ENCODE measurements at places on chromosomes 3 and 15.

DNA sequence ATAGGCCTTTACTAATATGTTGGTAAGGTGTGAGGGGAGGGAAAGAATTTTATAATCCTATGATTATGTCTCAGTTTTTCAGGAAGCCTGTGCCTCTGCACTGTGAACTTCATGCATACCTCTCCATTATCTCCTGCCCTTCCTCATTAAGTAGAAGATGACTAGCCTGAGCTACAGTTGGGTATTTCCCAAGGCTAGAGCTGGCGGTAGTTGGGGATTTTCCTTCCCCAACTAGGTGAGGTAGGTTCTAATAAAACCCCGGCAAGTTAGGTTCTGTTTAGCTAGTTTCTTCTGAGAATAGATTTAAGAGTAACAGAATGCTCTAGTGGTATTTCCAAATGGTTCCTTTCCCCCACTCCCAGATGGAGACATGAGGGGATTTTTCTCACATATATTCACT lies 414.5 kb downstream of the GRM7 start:
- DNase-seq = no peak

DNA sequence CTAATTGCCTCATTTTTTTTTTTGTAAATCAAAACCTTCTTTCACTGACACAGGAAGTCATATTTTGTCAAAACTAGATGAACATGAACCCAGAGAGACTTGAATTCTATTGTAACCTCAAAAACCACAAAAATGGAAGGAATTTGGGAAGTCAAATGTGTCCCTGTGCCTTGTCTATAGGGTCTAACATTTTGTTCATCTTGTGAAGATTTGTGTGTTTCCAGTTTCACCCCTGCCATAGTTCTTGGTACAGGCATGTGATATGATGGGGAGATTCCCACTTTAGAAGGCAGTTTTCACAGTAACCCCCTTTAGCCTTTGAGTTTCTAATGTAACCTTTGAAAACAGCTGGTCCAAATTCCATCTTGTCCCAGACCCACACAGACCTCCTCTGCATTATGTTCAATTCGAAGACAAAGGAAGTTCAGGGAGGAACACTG lies 318.5 kb upstream of the ADAMTS9 start:
- no peak for DNase-seq

DNA sequence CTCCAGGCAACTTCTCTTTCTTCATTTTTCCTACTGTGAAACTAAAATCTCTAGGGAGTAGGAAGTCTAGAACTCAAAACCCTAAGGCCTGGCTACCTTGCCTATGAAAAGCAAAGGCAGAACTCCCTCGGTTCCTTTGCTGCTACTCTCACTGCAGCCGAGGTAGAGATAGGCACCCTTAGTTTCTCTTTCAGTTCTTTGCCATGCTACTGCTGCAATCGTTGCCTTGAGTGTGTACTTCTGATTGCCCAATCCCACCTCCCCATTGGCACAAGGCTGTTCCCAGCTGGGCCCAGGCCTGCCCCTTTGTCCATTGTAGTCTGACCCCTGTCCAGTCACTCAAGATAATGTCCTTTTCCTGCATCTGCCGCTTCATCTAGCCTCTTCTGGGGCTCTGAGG lies 92.3 kb upstream of the MRPS22 start:
- no peak for DNase-seq

DNA sequence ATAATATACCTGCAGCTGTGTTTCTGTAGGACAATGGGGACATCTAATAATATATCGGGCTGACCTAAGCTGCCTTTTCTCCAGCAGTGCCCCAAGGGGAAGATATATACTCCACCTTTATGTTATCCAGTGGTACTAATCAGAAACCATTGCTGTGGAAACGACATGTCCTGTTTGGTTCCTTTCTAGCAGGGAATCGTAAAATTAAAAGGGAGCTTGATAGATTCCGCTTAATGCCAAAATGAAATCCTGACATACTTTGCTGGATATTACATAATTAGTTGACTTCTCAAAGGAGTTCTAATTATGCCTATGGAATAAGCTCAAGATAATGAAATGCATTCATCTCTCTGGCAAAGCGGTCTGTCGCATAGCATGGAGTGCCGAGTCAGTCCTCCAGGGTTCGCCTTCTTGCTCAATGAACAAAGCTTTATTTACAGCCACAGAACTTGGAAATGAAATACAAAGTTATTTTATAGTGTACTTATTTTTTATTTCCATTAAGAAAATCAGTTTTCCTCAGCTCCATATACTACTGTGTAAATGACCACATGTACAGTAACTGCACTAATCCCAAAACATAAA lies 262.8 kb downstream of the LRTM1 start:
- DNase-seq = no peak

GRCh38 chr15:28944696-28945300 lies 59.0 kb downstream of the APBA2 start:
- DNase-seq = no peak
